Heart right ventricle (tissue), 16 donors: ENCODE measurements at places on chromosomes 12 and 14. TPM values are rescaled to one million over a fixed set of nuclear protein-coding genes. Genes with fewer than 3 reads are reported as not detected.

Gene MGP
- total RNA-seq = 284 TPM

Gene TBC1D30
- total RNA-seq = 0.55 TPM

Gene KCNA5
- total RNA-seq = 4.6 TPM

Gene RAD9B
- total RNA-seq = 0.91 TPM

Gene CRACR2A
- 6.0 TPM for total RNA-seq

Gene RFX4
- 0.11 TPM for total RNA-seq

- H3K36me3 ChIP-seq = peaks cover 16% of the 10 kb centered on the region
- no peaks in the 10 kb centered on the region for H3K4me1 ChIP-seq
- DNase-seq = no peak
- no peaks in the 10 kb centered on the region for H3K27me3 ChIP-seq
- H3K27ac ChIP-seq = no peak overlapping the region
Observed at GRCh38 chr14:90726656-90727055, 89.6 kb downstream of the TTC7B start.

DNA sequence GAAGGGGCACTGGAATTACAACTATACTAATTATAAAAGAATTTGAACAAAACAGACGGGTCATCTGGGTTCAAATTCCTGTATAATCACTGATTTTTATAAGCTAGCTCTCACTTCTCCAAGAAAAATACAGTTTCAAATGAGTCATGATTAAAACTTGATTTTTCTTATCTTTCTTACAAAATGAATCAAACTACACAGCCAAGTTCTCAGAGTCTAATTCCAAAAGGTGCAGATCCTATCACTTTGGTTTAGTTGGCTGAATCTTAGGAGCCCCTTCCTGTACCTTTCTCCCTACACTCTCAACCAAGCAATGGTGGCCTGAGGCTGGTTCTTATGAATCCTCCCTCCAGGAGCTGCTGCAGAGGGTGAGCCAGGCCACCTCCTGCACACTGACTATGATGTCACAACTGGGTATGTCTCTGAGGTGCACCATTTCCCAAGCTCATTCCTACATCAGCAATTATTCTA lies 43.8 kb upstream of the BMP4 start:
- no peaks in the 10 kb centered on the region for H3K36me3 ChIP-seq
- no peaks in the 10 kb centered on the region for H3K27me3 ChIP-seq
- H3K4me3 ChIP-seq = no peak overlapping the region

GRCh38 chr14:75096959-75097358 lies 27.5 kb downstream of the ZC2HC1C start:
- peak; percentile 13 for DNase-seq
- H3K4me3 ChIP-seq = no peak overlapping the region
- no peak overlapping the region for H3K27ac ChIP-seq
- no peaks in the 10 kb centered on the region for H3K27me3 ChIP-seq

DNA sequence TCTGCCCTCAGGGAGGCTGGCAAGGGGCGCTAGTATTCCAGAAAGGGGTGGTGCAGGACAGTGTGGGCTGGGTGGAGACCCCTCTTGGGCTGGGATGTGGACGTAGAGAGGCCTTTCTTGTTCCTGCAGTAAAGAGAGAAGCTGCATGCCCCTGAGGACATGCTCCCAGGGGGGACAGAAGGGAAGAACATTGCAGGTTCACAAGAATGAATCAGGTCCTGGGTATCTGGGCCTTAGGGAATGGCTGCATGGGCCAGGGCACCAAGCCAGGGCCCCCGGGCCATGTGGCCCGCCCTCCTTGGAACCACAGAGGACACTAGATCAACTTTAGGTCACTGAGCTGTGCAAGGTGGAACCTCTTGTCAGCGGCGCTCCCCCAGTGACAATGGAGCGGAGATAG lies 51.8 kb downstream of the ZNF664 start:
- no peaks in the 10 kb centered on the region for H3K36me3 ChIP-seq
- DNase-seq = no peak
- H3K27me3 ChIP-seq = no peaks in the 10 kb centered on the region

DNA sequence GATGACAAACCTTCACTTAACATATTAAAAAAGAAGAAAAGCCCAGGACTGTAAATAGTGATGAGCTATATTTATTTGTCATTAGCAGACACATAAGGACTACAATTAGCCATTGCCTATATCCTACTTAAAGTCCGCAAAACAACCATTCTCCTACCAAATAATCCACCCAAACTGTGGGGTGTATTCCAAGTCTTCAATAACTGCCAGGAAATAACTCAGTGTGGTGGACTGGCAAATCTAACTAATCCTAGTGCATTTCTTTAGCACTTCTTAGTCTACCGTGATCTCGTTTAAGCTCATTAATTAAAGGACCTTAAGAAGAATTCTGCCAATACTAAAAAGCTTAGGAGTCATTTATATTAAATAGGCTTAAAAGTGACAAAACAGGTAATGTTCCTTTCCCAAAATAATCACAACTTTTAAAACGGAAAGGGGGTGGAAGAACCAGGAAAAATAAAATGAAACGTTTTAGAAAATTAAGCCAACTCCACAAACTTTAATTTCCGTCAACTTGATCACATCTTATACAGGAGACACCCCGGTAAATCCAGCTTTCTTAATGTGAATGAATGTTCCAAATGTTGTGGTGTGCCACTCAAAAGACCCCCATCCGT lies 1.8 kb downstream of the NOVA1 start:
- no peaks in the 10 kb centered on the region for H3K4me1 ChIP-seq
- no peak for DNase-seq
- H3K36me3 ChIP-seq = no peaks in the 10 kb centered on the region

DNA sequence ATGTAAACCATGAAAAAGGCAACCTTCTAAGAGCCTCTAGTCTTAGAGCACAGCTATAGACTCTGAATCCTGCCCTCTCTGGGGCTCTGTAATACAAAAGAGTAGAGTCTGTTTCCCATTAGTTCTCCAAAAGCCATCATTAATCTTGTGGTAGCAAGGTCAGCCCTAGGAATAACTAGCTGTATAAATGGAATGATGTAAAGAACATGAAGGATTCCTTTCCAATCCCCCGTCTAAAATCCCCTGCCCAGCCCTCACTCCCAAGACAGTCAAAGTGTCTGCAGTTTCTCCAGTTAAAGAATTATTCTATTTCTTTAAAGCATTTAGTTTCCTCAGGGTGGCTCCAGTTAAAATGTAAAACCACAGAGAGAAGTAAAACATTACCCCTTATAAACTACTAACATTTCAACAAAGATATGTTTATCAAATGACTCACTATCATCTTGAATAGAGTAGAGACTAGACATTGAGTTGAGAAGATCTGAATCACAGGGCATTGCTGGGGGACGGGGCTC lies 104.2 kb downstream of the ST8SIA1 start:
- no peak for DNase-seq
- H3K4me3 ChIP-seq = no peak overlapping the region
- H3K27ac ChIP-seq = no peak overlapping the region
- no peaks in the 10 kb centered on the region for H3K36me3 ChIP-seq
- H3K27me3 ChIP-seq = no peaks in the 10 kb centered on the region
